DMS 273 treated with DMSO at 0.1 percent for 48 hours (cell line): ENCODE measurements at places on chromosomes 2 and 18.

DNA sequence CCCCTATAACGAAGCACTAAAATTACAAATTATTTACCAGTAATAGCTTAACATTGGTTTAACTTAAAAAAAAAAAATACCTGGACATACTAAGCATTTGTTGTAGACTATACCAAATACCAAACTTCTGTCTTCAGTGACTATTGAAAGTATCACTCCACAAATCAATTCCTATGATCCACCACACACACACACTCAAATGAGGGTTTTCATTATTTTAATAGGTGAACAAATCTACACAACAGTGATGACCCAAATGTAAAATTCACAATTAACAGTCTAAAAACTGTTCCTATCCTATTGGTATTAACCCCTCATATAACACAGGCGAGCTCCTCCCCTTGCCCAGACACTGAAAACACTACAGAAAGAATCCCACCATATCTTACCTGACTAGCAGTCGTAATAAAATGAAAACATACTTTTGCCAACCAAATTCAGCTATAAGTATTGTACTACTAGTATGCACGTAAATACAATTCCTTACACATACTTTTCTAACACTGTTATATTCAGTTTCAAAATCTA, 2.5 kb downstream of the SP3 start:
- DNase-seq = no peak

DNA sequence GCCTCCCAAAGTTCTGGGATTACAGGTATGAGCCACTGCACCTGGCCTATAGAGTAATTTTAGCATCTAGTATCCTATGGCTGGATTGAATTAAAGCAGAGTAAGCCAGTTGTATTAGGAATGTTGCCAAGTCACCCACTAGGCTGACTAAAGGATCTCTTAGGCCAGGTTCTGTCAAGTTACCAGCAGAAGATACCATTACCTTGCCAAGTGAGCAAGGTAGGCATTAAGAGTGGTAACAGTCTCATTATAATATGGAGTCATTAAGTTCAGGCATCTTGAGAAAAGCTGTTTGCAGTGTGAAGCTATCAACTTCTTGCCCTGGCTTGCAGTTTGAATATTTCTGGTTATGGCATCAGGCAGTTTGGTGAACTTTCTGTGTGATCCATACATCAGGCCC, 37.0 kb upstream of the MTCL1 start:
- no peak for DNase-seq

- DNase-seq = no peak
Observed at GRCh38 chr2:64581018-64581417, 56.9 kb downstream of the AFTPH start.

- DNase-seq = no peak
Observed at GRCh38 chr2:135409436-135409835, 121.6 kb downstream of the ZRANB3 start.
